Pulmonary artery endothelial cell (primary cell): ENCODE measurements at places on chromosomes 1 and 21.

- DNase-seq, result no peak
These were observed 39.8 kb upstream of the RAB4A start for GRCh38 chr1:229230893-229231753.

DNA sequence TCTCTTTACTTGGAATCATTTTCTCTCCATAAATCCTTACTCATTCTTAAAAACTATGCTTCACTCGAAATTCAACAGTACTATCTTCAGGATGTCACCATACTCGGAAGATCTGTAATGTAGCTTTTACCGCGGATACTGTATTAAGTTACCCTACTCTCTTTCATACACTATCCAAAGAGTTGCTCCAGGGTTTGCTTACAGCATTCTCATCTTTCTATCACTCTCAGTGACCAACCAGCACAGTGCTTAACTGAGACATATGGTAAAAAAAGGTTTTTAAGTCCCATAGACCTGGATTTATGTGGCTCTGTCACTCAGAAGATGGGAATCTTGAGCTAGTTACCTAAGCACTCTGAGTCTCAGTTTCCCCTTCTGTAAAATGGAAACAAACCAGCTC is 15.8 kb downstream of the GTF2B start:
- DNase-seq, result no peak

GRCh38 chr1:15153842-15154479 is 414 bp downstream of the TMEM51 start:
- peak; percentile 30 for DNase-seq

DNA sequence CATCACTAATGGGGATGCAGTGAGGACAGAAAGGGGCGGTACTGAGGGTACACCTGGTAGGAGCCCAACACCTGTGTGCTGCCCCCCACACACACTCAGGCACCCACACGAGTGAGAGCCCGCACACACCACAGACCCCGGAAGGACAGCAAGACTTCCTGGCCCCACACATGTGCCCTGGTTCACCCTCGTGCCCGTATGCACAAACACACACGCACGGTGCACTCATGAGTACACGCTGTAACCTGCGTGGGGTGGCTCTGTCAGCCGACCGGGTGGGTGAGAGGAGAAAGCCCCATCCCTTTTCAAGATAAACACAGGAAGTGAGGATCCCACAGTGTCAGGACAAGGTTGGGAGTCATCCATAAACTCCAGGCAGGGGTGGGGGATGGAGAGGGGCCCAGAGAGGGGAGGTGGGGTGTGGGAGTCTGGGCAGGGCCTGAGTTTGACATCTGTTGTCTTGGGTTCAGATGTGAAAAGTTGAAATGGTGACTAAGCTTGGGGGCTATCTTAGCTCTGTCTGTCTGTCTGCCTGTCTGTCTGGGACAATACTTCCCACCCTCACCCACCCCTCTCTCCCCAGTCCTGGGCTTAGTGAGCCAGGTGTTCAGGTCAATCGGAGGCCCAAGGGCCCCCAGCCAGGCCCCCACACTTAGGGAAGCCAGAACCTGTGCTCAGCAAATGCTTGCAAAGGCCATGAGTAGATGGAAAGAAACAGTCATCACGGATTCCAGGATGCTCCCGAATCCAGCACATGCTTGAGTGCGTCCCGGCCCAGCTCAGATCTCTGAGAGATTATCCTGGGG is 119.8 kb upstream of the ZBTB40 start:
- no peak for DNase-seq

DNA sequence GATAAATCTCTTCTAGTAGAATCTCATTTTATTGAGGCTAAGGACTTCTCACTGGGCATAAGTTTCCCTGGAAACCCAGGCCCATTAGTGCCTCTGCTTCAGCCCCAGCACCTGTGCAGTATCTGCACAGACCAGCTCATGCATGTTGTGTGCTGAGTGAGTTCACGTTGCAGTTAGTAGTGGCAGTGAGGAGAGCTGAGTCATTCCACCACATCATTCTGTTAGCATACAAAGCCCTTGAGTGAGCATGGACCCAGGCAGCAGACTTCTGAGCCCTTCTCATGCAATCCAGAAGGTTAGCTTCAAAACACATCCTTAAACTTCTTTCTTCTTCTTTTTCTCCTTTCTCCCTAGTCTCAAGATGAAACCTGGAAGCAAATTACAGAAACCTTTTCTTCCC is 45.8 kb upstream of the NTPCR start:
- no peak for DNase-seq

DNA sequence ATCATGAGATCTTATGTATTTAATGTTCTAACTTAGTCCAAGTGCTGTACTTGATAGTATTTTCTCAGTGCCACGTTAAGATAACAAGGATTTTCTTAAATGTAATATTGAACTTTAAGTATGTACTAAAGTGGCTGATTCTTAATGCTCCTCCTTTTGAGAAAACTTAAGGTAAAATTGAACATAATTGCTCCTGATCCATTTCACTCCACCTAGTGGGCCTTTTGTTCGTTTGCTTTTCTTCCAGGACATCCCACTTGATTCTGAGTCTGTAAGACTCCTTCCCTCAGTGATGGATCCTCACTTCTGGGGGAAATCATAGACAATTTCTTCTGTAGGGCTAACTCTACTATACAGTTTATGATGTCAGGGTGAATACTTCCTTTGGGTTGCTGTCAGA is 173.1 kb downstream of the LMO4 start:
- no peak for DNase-seq

DNA sequence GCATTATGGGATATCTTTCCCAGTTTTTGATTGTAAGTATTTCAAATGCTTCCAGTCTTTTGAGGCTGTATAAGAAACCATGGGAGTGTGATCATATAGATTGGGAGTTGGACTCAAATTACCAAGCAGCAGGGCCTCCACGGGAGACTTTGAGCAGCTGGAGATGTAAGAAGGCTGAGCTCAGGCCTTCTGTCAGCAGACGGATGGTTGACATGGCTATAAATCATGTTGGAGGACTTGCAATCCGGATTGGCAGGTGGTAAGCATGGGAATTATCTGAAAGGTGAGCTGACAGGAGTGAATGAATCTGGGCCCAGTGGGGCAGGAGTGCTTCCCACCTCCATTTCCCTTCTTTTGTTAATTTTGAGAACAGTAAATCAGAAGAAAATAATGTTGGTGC is 83.2 kb upstream of the PPM1J start:
- no peak for DNase-seq

GRCh38 chr1:87136607-87137341 is 191.9 kb upstream of the LMO4 start:
- no peak for DNase-seq

- DNase-seq, result no peak
These were observed 182.9 kb downstream of the BACH1 start for GRCh38 chr21:29481641-29482040.

DNA sequence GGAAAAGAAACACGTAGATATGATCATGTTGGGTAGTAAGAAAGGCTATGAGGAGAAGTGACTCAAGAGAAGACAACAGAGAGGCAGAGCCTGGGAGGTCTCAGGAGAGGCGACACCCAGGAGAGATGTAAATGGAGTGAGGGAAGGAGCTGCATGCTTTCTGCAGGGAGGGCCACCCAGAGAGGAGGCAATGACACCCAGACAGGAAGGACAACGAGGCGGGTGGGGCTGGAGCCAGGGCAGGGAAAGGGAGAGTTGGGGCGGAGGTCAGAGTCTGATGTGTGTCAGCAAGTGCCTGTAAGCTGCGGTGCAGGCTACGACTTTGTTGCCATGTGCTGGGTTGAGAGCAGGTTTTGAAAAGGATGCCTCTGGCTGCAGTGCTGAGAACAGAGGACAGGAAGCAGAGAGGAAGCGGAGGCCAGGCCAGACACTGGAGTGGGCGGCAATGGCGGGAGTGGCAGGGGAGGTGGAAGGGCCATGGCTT is 31.3 kb downstream of the SLC1A7 start:
- no peak for DNase-seq

GRCh38 chr1:8754993-8755392 is 62.4 kb downstream of the RERE start:
- no peak for DNase-seq

- DNase-seq, result peak; percentile 11
These were observed 95.5 kb downstream of the SSBP3 start for GRCh38 chr1:54310439-54311328.

GRCh38 chr1:160083968-160084770 is 2.8 kb downstream of the KCNJ9 start:
- DNase-seq, result no peak

GRCh38 chr1:4005431-4005830 is 105.4 kb upstream of the C1orf174 start:
- no peak for DNase-seq

DNA sequence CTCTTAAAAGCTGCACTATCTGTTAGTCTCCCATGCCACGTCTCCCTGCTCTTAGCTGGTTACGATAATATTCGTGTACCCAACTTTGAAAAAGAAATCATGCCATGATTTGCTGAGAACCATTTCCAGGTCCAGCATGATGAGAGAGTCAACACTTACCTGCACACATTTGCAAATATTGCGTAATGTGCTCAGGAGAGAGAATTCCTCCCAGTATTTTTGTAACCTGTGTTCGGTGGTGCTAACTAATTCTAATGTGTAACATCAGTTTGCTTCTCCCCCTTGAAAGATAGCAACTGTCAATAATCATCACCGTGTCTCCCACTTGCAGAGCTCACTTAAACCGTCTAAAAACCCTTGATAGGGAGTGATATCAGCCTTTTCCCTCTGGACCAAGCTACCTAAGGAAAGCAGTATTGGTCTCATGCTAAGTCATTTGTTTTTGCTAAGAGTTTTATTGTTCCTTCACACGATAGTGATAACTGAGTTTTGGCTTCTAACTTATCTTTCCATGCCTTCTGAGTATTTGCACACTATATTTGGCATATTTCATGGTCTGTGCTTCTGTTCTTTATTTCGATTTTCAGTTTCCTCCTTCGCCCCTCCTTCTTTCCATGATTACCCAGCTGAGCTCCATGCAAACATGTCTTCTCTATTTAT is 61.1 kb upstream of the IRF2BP2 start:
- DNase-seq, result no peak

GRCh38 chr1:156463874-156464273 is 36.7 kb downstream of the MEF2D start:
- no peak for DNase-seq

DNA sequence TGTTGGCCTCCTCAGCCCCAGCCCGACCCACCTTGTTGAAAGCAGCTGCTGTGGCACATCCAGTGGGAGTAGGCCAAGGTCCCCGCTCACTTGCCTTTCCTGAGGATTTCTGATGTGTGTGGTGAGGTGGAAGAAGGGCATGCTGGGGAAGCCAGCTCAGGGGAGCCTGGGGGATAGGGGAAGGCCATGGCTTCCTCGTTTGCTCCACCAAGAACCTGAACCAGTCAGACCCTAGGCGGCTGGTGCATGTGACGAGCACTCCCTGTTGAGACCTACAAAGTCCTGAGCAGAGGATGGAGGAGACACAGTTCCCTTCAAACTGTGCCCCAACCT is 38.0 kb upstream of the SLC30A1 start:
- no peak for DNase-seq

GRCh38 chr1:201515062-201515750 is 8.3 kb upstream of the CSRP1 start:
- DNase-seq, result no peak

GRCh38 chr1:160550572-160551034 is 27.5 kb upstream of the SLAMF6 start:
- DNase-seq, result no peak

DNA sequence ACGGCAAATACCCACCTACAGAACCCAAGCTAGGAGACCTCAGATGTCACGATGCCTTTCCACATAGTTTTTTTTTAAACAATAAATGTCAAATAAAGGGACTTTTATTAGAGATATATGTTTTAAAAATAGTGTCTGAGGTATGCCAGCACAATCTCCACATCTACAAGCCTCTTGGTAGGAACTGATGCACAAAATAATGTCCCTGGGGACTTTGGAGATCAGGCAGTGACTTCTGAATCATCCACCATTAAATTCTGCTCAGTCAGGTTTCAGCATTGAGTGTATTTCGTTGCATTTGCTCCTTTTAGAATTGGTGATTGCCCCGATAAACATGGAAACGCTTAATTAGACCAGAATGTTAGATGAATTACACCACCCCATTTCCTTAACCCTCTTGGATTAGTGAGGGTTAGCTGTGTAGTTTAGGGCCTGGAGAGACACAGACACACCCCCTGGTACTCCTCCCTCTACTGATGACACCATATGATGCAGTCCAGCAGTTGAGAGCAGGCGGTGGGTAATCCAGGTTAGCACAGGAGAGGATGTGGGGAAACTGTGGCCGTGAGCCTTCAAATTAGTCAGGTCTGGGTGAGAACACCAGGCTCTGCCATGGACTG is 33.6 kb downstream of the LGR6 start:
- no peak for DNase-seq

GRCh38 chr1:209326831-209327230 is 256.7 kb upstream of the CAMK1G start:
- DNase-seq, result no peak
